Stimulated activated CD4-positive, alpha-beta T cell treated with anti-CD3 and anti-CD28 coated beads, TNF-alpha, amount 100 ng/mL, for 48 hours (primary cell): ENCODE measurements at places on chromosomes 12 and 14.

GRCh38 chr12:79595273-79595672 is 95.5 kb downstream of the PAWR start:
- DNase-seq = no peak

- DNase-seq = no peak
These were observed 72.7 kb upstream of the MANSC4 start for GRCh38 chr12:27852742-27853141.

DNA sequence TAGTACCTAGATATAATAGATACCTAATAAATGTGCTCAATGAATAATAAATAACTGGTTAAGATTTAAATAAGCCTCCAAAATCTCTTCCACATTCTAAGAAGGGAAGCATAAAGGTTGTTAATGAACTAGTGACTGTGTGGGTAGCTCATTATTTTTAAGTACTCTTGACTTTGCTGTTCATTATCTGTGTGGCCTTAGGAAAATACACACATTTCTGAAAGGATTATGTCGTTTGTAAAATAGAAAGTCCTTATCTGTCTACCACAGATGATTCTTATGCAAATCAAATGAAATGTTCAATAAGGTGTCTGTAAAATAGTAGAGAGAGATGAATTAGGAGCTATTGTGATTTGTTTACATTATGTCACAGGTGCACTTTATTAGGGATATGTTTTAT is 119.5 kb downstream of the LRRK2 start:
- no peak for DNase-seq

GRCh38 chr12:59811991-59812390 is 216.2 kb downstream of the SLC16A7 start:
- DNase-seq = no peak

- DNase-seq = peak; percentile 17
These were observed 29.7 kb upstream of the NR2C1 start for GRCh38 chr12:95102916-95103671.

DNA sequence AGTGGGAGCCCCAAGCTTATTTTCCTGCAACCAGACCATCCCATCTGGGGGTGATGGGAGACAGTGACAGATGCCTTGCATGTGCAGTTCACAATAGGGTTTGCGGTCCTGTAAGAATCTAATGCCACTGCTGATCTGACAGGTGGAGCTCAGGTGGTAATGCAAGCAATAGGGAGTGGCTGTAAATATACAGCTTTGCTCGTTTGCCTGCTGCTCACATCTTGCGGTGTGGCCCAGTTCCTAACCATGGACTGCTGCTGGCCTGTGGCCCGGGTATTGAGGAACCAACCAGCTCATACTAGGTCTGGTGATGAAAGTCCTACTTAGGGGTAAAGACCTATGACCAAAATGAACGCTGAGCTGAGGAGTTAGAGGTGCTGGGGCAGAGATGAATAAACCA is 36.1 kb upstream of the CCDC88C start:
- DNase-seq = no peak

- no peak for DNase-seq
These were observed 45.0 kb upstream of the KRR1 start for GRCh38 chr12:75556311-75556899.

GRCh38 chr12:6632026-6632983 is 3.5 kb downstream of the LPAR5 start:
- no peak for DNase-seq

DNA sequence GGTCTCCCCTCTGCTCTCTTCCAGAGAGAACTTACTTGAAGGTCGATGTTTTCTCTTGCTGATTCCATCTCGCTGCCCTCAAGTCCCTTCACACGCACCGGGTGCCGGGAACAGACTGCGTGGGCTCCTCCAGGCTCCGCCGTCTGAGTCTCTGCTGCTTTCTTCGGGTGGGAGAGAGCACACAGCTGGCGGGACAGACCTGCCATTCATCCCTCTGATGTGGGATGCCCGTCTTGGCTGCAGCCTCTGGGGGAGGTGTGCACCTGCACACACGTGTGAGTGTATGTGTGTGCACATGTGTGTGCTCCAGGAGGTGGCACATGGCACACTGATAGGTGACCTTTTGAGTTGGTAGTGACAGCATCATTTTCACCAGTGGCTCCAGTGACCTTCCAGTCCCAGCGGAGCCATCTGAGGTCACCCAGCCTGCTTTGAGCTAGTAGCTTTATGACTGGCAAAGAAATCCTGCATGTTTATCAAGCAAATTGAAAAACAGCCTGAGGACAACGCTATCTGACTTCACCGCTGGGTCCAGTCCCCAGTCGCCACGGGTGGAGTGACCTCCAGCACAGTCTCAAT is at the start of gene NINJ2:
Gene NINJ2, minus strand, starts transcription at position 153 of the 579 bp plus-strand sequence. Its CDS starts 85 bp downstream, at position 68.
- DNase-seq = no peak

DNA sequence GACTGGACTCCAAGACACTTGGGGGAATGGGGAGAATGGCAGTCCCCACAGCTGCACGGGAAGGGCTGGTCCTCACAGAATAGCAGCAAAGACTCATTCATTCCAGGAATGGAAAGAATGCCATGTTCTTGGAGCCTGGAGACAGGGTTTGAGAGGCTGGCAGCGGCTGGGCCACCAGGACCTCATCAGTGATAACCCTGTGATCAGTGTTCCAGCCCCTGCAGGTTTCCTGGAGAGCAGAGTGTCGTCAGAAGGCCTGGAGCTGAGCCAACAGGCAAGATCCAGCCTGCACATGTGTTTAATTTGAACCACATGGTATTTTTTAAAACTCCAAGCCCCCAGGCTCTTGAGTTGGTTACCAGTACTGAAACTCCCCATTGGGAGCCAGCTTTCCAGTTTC is 11.3 kb downstream of the BDKRB1 start:
- no peak for DNase-seq

DNA sequence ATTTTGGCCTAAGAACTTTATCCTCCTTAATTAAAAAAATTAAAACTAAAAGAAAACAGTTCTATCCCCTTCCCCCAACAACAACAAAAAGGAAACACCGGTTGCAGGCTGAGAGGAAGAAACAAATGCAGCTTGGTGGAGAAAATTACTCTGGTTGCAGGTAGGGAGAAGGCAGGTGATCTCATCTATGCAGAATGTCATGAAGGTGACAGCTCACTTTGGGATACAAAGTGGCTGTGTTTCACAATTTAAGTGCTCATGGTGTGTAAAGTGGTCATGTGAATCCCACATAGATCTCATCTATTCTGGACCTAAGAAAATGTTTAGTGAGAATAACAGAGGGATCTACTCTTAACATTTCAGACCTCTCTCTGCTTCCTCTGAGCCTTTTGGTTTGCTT is 219.7 kb upstream of the PKP2 start:
- DNase-seq = no peak

GRCh38 chr14:105387530-105387922 is 10.8 kb upstream of the TEX22 start:
- no peak for DNase-seq

DNA sequence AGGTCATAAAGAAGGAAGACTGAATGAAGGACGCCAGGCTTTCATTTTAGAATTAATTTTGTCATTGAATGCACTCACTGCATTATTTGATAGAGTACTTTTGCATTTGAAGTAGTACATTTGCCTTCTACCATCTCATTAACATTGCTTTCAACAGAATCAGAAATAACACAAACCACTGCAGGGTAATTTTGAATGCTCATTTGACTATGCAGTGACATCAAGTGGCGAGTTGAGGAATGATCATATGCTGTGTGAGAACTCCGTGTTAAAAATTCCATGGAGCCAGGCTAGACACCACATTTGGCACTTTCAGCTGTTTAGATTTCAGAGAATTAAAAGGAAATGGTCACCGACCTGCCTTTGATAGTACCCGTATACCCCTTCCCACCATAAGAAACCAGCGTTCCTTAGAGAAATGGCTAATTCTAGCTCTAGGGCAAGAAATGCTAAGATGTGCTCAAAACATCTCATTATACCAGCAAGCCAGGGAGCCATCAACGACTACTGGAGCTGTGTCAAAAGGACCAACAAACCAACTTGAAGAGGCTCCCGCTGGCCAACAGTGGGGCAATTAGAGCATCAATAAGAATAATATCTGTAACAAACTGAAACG is 16.5 kb downstream of the HEBP1 start:
- DNase-seq = no peak

GRCh38 chr12:11067514-11067913 is 5.4 kb upstream of the TAS2R46 start:
- no peak for DNase-seq

- DNase-seq = no peak
These were observed 81.7 kb downstream of the CPNE8 start for GRCh38 chr12:38823738-38824137.

- no peak for DNase-seq
These were observed 8.1 kb upstream of the ITPR2 start for GRCh38 chr12:26841085-26841484.

GRCh38 chr12:61188801-61189595 is 1071.2 kb upstream of the USP15 start:
- DNase-seq = no peak

DNA sequence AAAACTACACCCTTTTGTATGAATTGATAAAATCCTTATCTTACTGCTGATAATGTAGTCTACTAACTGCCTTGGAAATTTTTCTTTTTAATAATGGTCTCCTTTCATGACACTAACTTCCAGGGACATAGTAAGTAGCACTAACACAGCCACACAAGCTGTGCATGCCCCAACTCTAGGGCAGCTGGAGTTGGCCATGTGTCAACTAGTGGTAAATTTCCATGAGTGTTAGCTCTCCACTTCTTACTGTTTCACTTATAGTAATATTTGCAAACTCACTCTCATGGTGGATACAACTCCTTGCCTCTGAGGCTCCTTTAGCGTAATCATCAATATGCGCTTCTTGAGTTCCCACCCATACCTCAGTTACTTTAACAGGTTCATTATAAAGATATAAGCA is 38.0 kb downstream of the LGR5 start:
- DNase-seq = no peak

DNA sequence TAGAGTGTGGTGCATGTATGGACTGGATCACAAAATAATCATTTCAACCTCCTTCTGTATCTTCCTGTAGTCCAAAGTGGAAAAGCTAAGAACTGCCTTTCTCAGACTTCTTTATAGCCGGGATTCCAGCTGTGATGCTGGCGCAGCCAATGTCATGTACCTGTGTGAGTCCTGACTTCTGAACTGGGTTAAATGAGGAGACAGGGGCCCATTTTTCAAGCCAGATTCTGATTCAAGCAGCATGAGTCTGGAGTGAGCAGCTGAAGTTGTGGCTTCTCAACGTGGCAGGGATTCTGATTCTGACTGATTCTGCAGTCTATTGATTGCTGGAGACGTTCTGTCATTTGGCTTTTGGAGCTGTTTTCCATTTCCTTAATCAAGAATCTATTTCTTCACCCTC is 111.2 kb downstream of the ST8SIA1 start:
- DNase-seq = no peak

- DNase-seq = no peak
These were observed 45.9 kb downstream of the LGMN start for GRCh38 chr14:92702441-92702918.

GRCh38 chr12:1948883-1949282 is 30.4 kb upstream of the CACNA2D4 start:
- DNase-seq = no peak

DNA sequence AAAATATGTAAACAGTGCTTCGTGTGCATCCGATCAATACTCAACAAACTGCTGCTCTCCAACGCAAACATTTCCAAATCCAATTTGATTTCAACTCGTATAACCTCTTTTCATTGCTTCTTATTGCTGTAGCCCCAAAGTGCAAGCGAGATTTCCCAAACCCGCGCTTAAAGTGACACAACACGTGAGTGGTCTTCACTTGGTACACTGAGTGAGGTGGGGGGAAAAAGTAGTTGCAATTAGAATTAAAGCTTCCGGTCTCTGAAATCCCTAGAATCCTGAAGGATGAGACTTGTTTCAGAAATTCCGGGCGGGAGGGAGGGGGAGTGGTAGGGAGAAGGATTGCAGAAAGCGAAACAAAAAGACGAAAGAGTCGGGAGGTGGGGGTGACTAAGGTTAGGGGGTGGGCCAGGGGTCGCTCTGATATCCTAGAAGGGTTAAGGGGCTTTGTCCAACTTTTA is 387.5 kb downstream of the BCAT1 start:
- DNase-seq = no peak

GRCh38 chr12:10190558-10191388 is 11.9 kb downstream of the TMEM52B start:
- DNase-seq = peak; percentile 6

DNA sequence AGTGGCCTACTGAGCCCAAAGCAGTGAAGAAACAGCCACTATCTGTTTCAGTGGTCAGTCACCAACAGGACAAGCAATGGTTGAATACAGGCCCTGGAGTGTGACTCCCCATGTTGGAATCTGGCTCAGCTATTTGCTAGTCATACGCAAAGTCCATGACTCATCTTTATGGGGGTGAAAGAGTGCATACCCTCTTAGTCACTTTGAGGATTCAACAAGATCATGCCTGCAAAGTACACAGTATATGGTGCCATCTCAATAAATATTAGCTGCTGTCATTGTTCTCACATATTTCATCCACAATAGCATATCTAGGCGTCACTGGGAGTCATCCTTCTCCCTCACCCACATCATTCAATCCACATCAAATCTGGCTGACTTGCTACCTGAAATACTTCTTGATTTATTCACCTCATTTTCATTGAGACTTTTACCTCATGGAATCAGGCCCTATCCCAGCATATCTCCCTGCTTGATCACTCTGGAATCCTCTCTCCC is 26.4 kb upstream of the STAB2 start:
- no peak for DNase-seq

DNA sequence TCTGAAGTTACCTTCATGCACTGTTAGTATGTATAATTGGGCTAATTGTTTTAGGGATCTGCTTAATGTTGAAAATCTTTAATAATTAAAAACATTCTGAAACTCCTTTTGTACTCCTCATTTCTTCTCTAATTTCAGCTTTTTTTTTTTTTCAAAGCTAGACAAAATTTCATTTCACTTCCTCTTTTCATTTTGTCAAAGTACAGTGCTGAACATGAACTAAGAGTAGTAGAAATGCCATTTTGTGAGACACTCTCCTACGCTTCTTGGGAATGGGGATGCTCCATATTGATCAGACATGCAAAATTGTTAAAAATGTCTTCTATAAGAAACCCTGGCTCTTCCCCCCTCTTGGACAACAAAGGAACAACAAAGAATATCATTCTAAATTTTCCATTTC is 1.7 kb downstream of the ABCD2 start:
- no peak for DNase-seq

- no peak for DNase-seq
These were observed 35.5 kb upstream of the MAX start for GRCh38 chr14:65137648-65138307.

- DNase-seq = no peak
These were observed 621.0 kb downstream of the BCL11B start for GRCh38 chr14:98651037-98651436.

- no peak for DNase-seq
These were observed 70.7 kb downstream of the RASSF8 start for GRCh38 chr12:26028953-26029735.

DNA sequence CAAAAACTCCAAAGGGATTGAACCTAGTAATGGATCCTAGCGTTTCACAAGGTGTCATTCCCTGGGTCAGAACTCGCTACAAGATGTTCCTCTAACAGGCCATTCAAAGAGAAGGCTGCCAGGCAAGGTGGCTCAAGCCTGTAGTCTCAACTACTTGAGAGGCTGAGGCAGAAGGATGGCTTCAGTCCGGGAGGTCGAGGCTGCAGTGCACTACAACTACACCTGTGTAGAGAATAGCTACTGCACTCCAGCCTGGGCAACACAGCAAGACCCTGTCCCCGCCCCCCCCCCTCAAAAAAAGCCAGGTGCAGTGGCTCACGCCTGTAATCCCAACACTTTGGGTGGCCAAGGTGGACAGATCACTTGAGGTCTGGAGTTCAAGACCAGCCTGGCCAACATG is 14.4 kb downstream of the PPTC7 start:
- DNase-seq = no peak

GRCh38 chr12:40137252-40137651 is 31.4 kb upstream of the SLC2A13 start:
- DNase-seq = no peak
